BE2C (cell line): ENCODE measurements at places on chromosomes 16 and 17.

DNA sequence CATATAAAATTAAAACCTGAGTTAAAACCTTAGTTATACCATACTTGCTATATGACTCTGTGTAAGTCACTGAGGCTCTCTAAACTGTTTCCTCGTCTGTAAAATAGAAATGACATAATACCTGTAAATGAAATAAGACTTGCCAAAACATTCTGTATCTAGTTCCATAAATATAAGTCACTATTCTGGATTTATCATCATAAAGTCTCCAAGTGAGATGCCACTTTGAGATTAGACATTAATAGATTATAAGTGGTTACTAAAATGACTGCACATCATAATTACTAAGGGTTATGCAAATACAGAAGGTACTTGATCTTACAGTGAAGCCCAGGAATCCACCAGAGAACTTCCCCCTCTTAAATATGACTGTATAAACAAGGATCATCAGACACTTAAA is 12.0 kb upstream of the BRIP1 start:
- no peak for DNase-seq

DNA sequence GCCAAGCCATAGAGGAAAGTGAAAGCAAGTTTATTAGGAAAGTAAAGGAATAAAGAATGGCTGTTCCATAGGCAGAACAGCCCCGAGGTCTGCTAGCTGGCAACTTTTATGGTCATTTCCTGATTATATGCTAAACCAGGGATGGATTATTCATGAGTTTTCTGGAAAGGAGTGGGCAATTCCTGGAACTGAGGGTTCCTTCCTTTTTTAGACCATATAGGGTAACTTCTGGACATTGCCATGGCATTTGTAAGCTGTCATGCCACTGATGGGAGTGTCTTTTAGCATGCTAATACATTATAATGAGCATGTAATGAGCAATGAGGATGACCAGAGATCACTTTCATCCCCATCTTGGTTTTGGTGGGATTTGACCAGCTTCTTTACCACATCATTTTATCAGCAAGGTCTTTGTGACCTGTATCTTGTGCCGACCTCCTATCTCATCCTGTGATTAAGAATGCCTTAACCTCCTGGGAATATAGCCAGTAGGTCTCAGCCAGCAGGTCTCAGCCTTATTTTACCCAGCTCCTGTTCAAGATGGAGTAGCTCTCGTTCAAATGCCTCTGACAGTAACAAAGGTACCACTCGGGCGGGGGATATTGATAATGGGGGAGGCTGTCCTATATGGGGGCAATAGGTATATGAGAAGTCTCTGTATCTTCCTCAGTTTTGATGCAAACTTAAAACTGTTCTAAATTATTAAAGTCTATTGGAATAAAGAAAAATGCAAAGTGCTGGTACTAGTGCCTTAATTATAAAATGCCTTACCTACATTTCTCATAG is 38.9 kb upstream of the HELZ start:
- DNase-seq: no peak

GRCh38 chr16:48608871-48609651 is 919 bp downstream of the N4BP1 start:
- DNase-seq: peak; percentile 57

GRCh38 chr17:40872416-40872815 is 5.4 kb upstream of the KRT12 start:
- DNase-seq: no peak

- no peak for DNase-seq
These were observed 633 bp downstream of the ZNF843 start for GRCh38 chr16:31441956-31442355.

GRCh38 chr16:85878875-85879274 is 20.1 kb upstream of the IRF8 start:
- no peak for DNase-seq

GRCh38 chr17:6286233-6286632 is 148.7 kb downstream of the AIPL1 start:
- DNase-seq: no peak

DNA sequence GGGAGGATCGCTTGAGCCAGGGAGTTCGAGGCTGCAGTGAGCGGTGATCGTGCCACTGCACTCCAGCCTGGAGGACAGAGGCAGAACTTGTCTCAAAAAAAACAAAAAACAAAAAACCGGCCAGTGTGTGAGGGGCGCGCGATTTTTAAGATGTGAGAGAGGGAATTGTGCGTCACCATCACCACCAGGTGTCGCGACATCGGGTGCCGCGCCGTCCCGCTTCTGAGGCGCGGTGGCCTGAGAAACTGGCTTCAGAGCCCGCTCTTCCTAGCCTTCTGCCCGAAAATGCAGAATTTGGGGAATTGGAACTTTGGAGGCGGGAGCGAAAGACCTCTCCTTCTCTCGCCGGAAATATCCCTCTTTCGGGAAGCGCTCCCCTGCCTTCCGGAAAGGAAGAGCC is 524.8 kb downstream of the KCNJ18 start:
- DNase-seq: no peak

DNA sequence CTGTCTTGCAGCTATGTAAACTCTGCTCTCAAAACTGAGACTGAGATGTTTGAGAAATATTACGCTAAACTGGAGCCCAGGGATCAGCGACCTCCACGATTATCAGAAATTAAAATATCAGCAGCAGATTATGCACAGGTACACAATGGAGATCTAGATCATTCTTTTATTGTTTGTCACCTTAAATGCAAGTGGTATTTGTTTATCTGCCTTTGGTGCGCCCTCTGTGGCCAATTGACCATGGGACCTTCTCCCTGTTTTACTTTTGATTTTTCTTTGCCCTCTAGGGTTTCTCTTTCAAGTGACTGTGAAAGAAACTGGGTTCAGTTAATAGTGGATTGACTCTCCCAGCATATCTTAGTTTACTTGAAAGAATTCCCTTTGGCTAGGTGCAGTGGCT is 42.1 kb downstream of the PRSS54 start:
- DNase-seq: no peak

DNA sequence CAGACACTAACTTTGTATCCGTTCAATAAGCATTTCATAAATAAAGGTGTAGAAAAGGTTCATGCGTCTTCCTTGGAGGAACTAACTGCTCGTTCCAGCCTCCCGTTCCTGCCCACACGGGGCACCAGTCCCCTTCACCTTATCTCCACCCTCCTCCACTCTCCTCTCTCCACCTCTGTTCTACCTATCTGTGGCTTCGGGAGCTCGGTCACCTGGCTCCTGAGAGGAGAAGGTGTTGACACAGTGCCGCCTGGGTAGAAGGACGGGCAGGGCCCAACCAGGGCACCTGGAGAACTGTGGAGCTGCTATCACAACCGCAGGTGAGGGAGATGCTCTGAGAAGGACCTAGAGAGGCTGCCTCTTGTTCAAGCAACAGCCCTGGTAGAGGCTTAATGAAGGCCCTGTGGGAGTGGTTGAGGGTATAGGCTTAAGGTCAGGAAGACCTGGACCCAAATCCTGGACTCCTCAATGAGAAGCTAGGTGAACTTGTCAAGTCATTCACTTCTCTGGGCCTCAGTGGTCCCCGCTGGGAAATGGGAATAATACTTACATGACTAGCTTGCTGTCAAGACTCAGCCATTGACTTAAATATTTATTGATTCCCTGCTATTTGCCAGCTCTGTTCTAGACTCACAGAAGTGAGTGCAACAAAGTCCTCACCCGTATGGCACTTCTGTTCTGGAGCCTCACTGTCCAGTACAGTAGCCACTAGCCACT is 9.6 kb upstream of the MINK1 start:
- DNase-seq: no peak

DNA sequence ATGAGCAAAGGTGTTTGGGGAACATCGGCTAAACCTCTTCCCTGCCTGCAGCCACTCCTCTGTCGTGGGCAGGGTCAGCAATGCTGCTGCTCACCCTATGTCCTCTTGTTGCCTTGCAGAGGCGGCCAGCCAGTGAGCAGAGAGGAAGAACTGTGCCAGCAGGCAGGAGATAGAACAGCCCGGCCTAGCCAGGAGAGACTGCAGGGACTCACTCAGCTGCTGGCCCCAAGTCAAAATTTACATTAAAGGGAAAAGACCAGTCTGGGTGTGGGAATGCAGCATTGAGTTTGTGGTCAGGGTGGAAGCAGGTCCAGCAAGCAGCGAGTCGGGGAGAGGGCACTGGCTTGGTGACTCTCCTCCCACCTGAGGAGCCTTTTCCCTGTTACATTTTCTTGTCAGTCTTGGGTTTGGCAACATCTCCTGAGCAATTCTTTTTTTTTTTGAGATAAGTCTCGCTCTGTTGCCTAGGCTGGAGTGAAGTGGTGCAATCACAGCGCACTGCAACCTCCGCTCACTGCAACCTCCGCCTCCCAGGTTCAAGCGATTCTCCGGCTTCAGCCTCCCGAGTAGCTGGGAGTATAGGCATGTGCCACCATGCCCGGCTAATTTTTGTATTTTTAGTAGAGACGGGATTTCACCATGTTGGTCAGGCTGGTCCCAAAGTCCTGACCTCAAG is 22.7 kb downstream of the LIG3 start:
- DNase-seq: no peak
